ENCODE measurements at places on chromosomes 7 and 10.

- DNase-seq: no peak
- H3K36me3 ChIP-seq: no peaks in the 10 kb centered on the region
- no peak overlapping the region for H3K27ac ChIP-seq
- no peak overlapping the region for H3K4me3 ChIP-seq
- no peaks in the 10 kb centered on the region for H3K27me3 ChIP-seq
- H3K4me1 ChIP-seq: no peaks in the 10 kb centered on the region
Measured at GRCh38 chr7:28623105-28623730, 210.9 kb downstream of the CREB5 start.

DNA sequence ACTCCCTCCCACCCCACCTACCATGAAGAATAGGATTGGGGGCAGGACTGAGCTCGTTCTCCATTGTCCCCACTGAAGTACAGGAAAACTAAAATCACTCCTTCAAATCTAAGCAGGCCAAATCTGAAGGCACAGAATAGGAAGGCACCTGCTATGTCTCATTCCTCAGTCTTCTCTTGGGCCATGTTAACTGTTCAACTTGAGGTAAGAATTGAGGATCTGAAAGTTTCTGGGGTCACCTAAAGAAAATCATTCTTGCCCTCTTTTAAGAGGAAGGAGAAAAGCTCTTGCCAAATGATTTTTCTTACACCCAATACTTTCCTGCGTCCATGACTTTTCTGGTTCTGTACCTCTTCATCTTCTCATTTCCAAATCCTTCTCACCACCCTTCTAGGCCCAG lies 4.9 kb downstream of the CPN1 start:
- H3K27me3 ChIP-seq: peaks cover 2% of the 10 kb centered on the region
- H3K36me3 ChIP-seq: no peaks in the 10 kb centered on the region
- no peaks in the 10 kb centered on the region for H3K4me1 ChIP-seq
- H3K27ac ChIP-seq: no peak overlapping the region
- no peak overlapping the region for H3K4me3 ChIP-seq

DNA sequence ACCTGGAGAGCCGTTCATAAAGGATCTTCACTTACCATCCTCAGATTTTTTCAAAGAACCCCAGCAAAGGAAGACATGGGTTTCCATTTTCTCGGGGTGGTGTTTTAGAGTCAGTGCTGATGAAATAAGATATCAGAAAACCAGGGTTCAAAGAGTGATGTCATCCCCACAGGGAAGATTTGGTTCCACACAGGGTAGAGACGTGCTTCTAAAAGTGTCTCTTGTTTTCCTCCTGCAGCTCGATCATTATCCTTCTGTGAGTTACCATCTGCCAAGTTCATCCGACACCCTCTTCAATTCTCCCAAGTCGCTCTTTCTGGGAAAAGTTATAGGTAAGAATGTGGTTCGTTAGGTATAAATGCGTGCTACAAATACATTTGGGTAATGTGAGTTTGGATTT lies 323.8 kb upstream of the C7orf33 start:
- no peak overlapping the region for H3K27ac ChIP-seq
- H3K36me3 ChIP-seq: no peaks in the 10 kb centered on the region
- DNase-seq: no peak
- peaks cover 2% of the 10 kb centered on the region for H3K27me3 ChIP-seq
- H3K4me1 ChIP-seq: peaks cover 8% of the 10 kb centered on the region
- no peak overlapping the region for H3K4me3 ChIP-seq

GRCh38 chr10:118277871-118278270 lies 64.3 kb downstream of the FAM204A start:
- H3K27ac ChIP-seq: no peak overlapping the region
- H3K4me3 ChIP-seq: no peak overlapping the region
- peaks cover 7% of the 10 kb centered on the region for H3K27me3 ChIP-seq
- DNase-seq: no peak

Measured in CD4-positive, alpha-beta T cell (primary cell).